ENCODE measurements at places on chromosomes 2 and 18.

- peak; percentile 5 for DNase-seq
These were observed 549.0 kb upstream of the PKDCC start for GRCh38 chr2:41498781-41499180.

GRCh38 chr2:2876331-2877221, 501.0 kb downstream of the EIPR1 start:
- no peak for DNase-seq

GRCh38 chr18:80033181-80034067, 810 bp upstream of the RBFA start:
- peak; percentile 97 for DNase-seq

DNA sequence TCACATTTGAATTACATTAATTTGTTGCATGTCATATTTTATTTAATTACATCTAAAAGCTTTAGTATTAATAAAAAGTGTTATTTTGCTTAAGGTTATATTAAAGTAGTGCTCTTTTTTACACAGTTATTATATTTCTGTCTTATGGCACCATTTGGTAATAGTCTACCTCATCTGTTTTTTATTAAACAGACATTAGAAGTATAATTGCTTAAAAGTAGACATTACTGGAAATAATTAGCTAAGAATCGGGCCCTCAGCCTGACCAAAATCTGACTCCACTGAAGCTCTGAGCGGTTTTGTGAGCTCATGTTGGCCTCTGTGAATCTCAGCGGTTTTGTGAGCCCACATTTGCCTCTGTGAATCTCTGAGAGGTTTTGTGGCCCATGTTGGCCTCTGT, 102.5 kb upstream of the SNTG2 start:
- no peak for DNase-seq

DNA sequence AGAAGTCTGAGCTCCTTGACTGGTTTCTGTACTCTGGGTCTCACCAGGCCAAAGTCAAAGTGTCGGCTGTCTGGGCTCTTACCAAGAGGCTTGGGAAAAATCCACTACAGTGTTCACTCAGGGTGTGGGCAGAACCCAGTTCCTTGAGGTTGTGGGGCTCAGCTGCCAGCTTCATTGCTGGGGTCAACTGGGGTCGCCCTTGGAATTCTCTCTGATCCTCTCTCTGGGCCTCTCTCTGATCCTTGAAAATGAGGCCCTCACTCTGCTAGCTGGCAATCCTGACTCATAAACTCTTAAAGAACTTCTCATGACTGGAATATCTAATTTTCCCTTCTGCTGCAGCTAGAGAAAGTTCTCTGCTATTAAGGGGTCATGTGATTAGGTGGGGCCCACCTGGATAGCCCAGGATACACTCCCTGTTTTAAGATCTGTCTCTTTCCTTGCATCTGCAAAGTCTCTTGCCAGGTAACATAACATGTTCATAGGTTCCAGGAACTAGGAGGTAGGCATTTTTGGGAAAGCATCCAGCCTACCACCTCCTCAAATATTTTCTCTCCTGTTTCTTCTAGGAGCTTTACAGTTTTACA, 66.3 kb downstream of the SP110 start:
- peak; percentile 46 for DNase-seq

DNA sequence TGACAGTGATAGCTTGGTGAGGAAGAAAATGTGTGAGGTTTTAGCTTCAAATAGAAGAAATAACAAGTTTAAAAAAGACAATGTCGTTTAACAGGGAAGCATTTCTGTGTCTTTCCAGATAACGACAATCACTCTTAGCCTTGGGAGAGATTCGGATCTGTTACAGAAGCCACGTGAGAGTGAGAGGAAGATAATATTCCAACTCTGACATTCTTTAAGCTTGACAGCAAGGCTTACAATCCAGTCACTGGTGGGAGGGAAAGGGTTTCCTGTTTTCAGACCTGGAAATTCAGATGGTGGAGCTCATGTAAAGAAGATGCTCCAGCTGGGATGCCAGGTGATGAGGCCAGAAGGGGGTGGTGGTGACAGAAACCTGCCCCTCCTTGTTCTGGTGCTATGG, 30.8 kb downstream of the FBXO48 start:
- DNase-seq = peak; percentile 71

DNA sequence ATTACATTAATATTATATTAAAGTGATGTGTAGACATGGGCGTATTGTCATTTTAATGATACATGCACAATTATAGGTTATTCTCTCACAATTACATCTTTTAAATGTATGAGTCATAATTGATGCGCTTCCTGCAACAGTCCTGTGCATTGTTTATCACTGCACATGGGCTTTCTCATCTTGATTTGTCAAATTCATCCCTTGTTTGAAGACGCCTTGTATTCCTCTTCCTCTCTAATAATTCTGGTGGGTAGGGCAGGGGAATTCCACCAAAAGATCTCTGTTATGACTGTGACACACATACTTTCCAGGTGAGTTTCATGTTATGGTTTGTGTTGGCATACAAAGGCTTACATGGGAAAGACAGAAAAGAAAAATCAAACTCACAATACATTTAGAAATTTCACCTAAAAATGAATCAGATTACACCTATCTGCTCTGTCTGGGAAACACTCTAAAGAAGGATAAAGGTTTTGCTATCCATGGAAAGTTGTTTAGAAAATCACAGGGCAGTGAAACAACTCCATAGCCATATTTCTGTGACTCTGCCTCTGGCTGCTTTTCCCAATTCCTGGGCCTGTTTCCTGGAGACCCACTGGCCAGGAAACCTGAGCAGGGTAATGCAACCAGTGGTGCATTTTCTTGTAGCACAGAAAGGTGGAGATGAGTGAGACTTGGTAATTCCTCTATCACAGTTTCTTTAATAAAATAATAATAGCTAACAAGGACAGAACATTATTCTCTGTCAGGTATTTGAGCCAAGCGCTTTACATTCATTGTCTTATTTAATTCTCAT, 13.2 kb downstream of the SLC9A2 start:
- no peak for DNase-seq

- no peak for DNase-seq
These were observed 40.5 kb upstream of the BMP10 start for GRCh38 chr2:68911709-68912108.

DNA sequence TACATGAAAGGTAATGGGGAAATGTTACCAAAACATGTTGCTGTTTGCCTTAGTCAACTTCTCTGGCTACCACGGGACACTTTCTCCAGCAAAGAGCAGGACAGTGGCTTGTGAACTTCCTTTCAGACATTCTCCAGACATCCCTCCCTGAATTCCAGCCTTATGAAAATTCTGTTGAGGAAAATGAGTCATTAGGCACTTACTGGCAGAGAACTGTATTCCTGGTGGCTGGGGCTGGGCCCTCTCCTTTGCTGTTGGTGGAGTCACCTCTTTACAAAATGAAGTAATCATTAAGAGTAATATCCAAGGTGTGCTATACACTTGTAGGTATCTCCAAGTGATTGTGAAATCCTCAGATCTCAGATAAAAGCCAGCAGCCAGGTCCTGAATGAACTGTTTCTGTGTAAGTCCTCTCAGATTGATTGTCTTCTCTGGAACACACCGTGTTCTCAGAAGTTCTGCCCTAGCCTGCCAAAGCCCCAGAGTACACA, 1.3 kb upstream of the FAP start:
- DNase-seq = peak; percentile 97

GRCh38 chr18:72999971-73000607, 132.3 kb upstream of the NETO1 start:
- no peak for DNase-seq

DNA sequence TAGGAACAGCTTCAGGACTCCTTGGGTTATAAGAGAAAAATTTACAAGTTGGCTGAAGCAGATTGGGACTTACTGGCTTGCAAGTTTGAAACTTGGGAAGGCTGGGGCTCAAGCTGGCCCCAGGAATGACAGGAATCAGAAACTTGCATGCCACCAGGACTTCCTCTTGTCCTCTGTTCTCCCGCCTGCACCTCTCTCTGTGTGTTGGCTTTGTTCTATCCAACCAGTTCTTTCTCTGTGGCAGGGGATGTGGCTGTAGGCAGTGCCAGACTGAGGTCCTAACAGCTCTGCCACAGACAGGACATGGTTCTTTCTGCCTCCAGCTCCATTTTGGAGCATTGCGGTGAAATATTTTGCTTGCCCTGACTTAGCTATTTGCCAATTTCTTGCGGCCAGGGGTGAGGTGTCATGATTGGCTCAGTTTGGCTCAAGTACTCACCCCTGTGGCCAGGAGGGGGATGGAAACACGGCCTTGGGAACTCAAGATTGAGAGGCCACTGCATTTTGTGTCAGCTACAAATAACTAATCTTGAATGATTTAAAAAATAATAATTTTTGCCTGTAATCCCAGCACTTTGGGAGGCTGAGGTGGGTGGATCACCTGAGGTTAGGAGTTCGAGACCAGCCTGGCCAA, 48.9 kb downstream of the MEP1B start:
- DNase-seq = no peak

DNA sequence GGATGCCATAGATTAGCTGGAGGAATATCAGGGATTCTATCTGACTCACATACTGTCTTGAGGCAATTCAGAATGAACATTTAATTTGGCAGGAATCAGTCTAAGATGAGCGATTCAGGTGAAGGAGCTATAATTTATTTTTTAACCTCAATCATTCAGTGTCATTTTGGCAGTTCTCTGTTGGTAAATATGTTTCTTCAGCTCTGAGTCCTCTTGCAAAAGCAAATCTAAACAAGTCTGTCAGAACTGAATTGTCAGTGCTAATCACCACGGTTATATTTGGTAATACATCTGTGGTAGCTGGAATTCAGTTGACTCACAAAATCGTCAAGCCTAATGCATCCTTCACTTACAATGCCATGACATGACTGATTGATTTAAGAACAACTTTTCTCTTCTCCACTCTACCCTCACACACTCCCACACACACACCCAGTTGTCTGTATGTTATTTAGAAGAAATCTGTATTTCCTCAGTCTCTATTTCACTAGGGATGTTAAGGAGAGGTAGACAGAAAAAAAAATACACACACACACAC, 516.6 kb upstream of the NXPH2 start:
- no peak for DNase-seq

DNA sequence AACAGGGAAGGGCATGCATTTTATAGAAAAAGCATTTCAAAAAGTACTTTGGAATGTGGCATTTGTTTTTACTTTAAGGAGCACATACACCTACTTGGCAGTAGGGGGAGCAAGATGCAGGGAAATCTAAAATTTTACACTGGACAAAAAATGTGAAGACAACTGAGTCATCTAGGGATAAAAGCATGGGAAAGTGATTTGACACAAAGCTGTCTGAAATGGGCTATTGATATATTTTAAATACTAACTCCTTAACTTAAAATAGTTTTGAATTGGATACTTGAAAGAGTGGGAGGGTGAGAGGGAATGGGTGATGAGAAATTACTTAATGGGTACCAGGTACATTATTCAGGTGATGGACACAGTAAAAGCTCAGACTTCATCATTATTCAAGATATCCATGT, 15.8 kb downstream of the TMEM200C start:
- DNase-seq = peak; percentile 47

DNA sequence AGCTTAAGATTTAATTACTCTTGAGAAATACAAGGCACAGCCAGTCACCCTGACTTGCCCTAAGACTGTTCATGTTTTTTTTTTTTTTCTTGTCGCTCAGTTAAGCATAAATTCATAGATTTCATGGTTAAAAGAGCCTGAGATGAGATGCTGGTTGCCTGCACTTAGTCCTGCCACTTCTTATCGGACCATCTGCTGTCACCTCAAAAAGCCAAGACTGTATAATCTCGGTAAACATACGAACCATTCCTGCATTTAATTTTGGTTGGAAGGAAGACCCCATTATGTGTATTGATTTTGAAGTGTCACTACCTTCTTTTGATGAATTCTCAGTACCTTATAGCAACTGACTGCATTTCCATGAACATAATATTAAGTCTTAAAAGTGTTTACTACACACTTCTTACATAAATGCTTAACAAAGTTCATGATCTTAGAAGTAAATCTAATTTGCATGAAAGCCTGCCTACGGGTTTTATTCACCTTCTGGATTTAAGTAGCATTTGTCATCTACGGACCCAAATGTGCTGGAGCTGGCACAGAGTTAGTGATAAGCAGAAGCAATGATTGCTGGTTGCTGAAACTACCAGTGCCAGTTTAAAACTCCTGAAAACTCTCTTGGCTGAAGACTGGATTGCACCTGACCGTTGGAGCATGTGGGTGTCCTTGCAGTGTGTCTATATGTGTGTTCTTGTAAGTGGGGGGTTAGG, 843.4 kb downstream of the TMEM182 start:
- no peak for DNase-seq

- DNase-seq = peak; percentile 55
These were observed 33.9 kb downstream of the BMP10 start for GRCh38 chr2:68837164-68837860.

- peak; percentile 7 for DNase-seq
These were observed 1062.7 kb downstream of the DSC3 start for GRCh38 chr18:29979881-29980280.

DNA sequence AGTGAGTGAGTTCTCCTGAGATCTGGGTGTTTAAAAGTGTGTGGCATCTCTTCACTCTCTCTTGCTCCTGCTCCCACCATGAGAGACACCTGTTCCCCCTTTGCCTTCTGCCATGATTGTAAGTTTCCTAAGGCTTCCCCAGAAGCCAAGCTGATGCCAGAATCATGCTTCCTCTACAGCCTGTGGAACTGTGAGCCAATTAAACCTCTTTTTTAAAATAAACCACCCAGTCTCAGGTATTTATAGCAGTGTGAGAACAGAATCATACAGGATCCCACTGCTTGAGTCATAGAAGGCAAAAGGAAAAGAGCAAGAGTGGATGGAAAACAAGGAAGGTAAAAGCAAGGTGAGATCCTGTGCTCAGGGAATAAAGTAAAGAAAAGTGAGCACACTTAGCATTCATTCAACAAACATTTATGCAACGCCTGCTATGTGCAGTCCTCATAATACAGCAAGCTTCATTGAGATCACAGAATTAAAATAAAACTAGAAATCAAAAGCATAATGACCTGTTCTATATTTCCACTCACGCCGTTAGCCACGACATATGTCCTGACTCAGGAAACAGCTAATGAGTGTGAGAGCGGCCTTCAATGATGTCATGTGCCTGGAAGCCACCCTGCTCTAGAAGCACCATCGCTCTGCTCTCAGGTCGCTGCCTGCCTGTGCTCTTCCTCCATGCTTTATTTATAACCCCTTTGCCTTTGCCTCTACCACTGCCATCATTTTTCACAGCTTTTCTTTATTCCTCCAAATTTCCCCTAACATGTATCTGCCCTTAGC, 11.3 kb upstream of the COPS8 start:
- DNase-seq = no peak

DNA sequence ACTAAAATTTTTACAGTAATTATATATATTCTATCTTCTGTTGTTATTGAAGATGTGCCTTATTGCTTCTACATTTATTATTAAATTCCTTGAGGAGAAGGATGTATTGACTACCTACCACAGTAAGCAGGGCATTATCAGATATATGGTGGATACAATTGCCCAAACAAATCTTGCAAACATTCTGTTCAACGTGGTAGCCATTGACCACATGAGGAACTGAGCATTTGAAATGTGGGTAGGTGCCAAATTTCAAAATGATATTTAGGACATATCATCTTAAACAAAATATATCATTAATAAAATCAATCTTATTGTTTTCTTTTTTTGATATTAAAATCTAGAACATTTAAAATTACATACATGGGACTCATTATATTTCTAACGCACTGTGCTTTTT, 11.1 kb downstream of the SCN3A start:
- DNase-seq = no peak
